ENCODE measurements at places on chromosomes 5 and 9.

DNA sequence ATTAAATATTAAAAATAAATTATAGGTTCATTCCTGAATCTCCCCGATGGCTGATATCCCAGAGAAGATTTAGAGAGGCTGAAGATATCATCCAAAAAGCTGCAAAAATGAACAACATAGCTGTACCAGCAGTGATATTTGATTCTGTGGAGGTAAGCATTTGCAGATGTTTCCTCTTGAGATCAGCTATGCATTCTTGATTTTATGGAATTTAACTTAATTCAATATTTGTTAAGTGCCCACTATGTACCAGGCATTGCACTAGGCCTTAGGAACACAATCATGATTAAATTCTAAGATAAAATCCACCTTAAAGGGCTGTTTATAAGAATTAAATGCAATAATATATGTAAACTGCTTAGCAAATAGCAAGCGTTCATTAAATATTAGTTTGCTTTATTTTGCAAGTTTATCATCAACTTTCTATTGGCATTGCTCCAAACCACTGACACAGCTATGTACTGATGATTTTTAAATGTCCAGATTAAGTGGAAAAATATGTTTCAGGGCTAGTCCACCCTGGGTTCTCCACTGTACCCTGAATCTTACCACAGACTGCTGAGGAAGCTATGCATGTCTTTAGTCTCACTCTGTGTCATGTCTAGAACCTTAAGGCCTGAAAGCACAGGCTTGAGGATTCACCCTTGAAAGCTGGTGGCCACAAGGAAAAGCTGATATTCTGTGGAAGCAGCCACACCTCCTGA is 33.2 kb downstream of the SLC22A4 start:
- no peak for DNase-seq

GRCh38 chr5:149651686-149652085 is 70.4 kb downstream of the ARHGEF37 start:
- no peak for DNase-seq

- DNase-seq, result no peak
Measured at GRCh38 chr5:100900142-100900795, 2.8 kb downstream of the ST8SIA4 start.

- no peak for DNase-seq
Measured at GRCh38 chr5:81195335-81195929, 37.7 kb upstream of the CKMT2 start.

GRCh38 chr5:154683101-154683880 is 71.9 kb upstream of the LARP1 start:
- DNase-seq, result no peak

DNA sequence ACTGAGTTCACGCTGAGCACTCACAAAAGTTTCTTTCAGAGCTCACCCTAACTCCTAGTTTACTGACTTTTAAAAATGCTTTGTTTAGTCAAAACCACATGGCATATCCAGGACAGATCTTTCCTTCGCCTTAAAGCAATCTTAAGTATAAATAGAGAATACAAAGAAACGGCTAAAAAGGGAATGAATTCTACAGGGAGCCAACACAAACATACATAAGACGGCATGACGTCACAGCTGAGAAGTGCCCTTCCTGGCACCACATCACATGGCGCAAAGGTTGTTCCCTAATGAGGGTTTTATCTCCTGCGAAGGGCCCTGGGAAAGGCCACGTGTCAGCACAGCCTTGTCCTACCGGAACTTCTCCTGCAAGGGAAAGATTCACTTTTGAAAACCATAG is 141.3 kb downstream of the IRX1 start:
- DNase-seq, result no peak

GRCh38 chr9:35932735-35933134 is 23.4 kb downstream of the SPAAR start:
- DNase-seq, result no peak

- DNase-seq, result no peak
Measured at GRCh38 chr5:60492958-60493357, 207.0 kb downstream of the DEPDC1B start.

- no peak for DNase-seq
Measured at GRCh38 chr5:117734056-117734455, 1159.4 kb upstream of the SEMA6A start.

GRCh38 chr9:98590101-98590500 is 118.6 kb downstream of the GABBR2 start:
- no peak for DNase-seq

DNA sequence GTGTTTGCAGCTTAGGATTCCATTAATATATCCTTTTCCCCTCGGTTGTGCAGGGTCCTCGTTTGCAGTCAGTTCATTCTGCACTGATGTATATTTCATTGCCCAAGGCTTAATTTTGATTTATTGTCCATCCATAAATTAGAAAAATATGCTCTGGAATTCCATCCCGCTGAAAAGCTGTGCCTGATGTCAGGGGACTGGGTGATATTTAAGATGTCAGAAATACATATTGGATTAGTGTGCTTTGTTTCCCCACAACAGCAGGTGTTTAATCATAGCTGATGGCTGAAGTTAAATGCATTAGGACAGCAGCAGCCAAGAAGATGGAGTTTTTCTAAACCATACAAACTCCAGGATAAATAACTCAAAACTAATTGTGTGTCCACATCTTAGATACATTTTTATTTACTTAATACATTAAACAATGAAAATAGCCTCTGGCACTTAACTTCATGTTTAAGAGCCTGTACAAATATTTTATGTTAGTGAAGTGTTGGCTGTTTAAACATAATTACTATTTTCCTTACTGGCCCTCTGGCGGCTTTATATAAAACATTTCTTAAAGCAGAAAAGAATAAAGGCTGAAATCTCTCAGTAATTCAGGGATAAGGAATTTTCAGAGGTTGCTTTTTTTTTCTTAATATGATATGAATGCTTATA is 170.4 kb upstream of the TBCA start:
- DNase-seq, result no peak

DNA sequence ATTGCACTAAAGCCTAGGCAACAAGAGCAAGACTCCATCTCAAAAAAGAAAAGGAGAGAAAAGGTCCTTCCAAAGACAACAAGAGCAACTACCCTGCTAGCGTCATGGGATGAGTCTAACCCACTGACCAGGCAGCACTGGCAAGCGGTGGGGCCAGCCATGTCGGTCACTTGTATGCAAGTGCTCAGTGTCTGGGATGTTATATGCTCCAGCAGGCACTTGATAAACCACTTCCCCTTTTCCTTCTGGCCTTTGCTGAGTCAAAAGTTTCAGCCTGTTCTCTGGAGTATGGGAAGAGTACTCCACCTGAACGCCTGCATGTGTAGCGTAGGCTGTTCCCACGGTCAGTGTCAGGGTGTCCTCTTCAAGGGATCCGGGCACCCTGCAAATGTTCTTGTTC is 9.2 kb upstream of the MXD3 start:
- no peak for DNase-seq

- DNase-seq, result no peak
Measured at GRCh38 chr5:54469622-54470021, 14.1 kb downstream of the HSPB3 start.

- no peak for DNase-seq
Measured at GRCh38 chr5:109467058-109467457, 57.3 kb upstream of the PJA2 start.

DNA sequence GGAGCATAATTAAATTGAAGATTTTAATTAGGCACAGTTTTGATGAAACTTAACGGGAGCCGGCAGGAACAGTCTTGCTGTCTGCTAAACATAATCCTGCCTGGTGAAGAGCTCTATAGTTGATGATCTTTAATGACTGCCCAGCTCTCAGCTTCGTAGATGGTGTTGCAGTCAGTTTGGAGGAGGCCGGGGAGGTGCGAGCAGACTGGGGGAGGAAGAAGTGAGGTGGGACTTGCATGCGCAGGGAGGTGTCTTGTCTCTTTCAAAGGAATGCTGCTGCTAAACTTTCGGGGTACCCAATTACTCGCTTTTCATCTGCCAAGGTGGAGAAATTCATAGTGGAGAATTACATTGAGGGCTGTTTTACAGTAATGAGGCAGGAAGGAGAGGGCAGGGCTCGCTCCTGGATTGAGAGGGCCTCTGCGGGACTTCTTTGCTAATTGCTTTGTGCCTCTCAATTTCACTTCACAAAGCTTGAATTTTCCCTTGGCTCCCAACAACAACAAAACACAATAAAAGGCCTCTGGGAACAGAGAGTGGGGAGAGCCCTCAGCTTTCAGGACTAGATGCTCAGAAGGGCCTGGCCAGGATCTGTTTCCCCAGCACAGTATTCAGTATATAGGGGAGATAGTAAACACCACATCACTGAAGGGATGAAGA is 257.9 kb upstream of the ADRA1B start:
- no peak for DNase-seq

GRCh38 chr5:32202394-32202793 is 28.3 kb upstream of the GOLPH3 start:
- DNase-seq, result no peak

DNA sequence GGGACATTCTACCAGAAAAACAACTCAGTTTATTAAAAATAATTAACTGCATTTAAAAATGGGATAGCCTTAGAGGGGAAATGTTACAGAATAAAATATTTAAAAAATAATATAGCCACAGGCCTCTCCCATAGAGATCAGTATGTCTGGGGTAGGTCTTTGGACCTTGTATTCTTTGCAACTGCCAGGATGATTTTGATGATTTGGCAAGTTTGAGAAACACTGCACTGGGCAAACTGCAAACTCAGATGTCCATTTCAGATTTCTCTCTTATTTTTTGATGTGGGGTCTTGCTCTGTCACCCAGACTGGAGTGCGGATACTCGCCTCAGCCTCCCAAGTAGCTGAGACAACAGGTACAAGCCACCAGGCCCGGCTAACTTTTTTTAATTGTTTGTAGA is 24.9 kb upstream of the CCNO start:
- DNase-seq, result no peak

DNA sequence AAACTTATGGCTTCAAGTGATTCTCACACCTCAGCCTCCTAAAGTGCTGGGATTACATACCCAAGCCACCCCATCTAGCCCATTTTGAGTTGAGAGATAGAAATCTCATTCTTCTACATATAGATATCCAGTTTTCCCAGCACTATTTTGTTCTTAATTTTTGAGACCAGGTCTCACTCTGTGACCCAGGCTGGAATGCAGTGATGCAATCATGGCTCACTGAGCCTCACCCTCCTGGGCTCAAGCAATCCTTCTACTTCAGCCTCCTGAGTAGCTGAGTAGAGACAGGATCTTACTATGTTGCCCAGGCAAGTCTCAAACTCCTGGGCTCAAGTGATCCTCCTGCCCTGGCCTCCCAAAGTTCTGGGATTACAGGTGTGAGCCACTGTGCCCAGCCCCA is 60.9 kb upstream of the CTNNA1 start:
- no peak for DNase-seq

DNA sequence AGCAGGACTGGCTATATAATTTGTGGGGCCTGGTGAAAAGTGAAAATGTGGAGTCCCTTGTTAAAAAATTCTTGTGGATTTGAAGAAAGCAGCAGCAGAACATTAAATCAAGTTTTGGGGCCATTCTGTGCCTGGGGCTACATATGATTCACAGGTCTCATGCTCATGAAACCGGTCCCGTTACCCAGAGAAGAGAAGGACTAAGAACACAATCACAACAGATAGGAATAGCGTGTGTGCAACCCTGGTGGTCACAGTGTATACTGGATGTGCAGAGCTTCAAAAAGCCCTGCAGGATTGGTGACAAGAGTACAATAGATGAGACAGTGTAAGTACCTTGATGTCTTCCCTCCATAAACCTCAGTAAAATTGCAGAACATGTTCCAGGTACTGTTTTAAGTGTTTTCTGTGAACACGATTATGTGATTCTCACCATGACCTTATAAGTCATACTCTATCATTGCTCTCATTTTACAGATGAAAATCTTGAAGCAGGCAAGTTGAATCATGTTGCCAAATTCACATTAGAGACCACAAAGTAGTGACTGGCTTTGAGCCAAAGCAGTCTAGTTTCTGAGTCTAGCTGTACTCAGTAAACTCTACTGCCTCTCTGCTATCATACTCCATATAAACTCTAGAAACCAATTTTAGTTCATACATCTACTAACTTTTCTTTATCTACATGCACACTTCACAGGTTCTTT is 636.5 kb downstream of the TAF11L14 start:
- no peak for DNase-seq

DNA sequence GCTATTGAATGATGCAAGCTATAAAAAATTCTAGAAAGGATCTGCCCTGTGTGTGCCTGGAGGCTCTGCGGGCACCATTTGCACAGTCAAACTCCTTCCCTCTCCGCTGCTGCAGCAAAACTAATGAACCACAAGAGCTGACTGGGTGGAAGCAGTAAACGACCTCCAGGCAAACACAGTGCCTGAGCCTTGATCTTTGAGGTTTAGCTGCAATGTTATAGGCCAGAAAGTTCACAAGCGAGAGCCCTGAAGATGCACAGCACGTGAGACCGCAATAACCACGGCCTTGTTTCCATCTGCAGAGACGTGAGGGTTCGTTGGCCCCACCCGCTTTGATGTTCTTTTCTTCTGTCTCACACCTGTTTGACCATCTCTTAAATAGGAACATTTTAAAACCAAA is 69.2 kb upstream of the S1PR3 start:
- no peak for DNase-seq

- no peak for DNase-seq
Measured at GRCh38 chr9:14188538-14188937, 125.4 kb downstream of the NFIB start.

- DNase-seq, result no peak
Measured at GRCh38 chr9:129201289-129201688, 23.2 kb upstream of the IER5L start.

Measured in brain pericyte (primary cell).